ENCODE measurements at places on chromosomes 5 and 9.

- DNase-seq = no peak
These were observed 2.8 kb upstream of the AJM1 start for GRCh38 chr9:136839229-136840139.

- DNase-seq = no peak
These were observed 2.2 kb downstream of the LMAN2 start for GRCh38 chr5:177349362-177349647.

DNA sequence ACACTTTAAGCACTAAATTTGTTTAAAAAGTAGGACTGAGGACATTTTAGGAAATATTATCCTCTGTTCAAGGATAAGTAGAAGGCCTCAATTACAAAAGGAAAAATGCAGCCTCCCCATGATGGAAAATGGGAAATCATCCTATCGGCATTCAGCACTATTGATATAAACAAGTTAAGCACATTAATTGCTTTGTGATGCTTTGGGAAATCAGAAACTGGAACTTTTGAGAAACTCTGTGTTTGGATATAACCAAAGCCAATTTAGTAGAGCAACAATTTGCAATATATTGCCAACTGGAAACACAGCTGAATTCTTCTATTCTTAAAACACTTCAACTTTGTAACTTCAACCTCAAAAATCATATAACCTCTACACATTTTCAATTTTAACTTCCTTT, 65.2 kb upstream of the PTGER4 start:
- no peak for DNase-seq

GRCh38 chr5:108588323-108588722, 159.4 kb upstream of the FER start:
- no peak for DNase-seq

Data from stomach (tissue), 19 donors.